Activated CD4-positive, alpha-beta T cell treated with anti-CD3 and anti-CD28 coated beads, Interleukin-2, Interleukin-6, amounts not matched to agents 100 ng/mL and 50 ng/mL, durations not matched to agents 16 hours and 8 hours (primary cell): ENCODE measurements at places on chromosomes 7 and 10.

GRCh38 chr10:116163333-116164131 is 109.5 kb downstream of the GFRA1 start:
- DNase-seq: no peak

DNA sequence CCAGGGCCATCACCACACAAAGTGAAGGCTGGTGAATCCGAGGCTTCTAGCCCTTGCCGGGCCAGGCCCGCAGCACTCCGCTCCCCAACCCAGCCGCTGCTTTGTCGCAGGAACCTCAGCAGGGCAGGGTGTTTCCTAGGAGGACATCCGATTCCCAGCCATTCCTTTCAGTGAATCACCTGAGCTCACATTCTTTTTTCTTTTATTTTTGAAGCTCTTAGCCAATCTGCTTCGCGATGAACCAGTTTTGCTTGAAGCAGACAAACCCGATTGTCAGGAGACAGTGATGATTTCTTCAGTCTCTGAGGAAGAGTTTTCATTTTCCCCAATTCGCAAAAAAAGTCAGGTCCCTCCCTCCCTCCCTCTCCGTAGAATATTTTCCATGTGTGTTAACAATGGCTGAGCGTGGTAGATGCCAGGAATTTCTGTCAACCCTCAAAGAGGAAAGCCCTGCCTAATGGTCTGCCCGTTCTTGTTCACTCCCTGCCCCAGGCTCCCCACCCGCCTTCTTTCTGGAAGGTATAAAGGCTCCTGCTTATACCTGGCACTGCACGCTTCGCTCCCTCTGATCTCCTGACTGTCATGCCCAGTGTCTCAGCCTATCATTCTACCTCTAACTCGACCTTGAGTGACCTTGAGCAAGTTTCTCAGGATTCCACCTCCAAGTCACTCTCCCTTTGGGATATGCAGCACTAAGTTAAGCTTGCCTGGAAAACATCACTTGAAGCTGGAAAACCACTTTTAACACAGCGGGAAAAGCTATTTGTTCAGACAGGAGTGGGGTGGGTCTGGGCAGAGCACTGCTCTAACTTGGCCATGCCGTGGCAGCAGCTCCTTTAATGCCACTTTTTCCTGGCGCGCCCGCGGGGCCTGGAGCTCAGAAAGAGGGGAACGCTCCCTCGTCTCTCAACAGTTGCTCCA is 35.1 kb downstream of the EGFR start:
- DNase-seq: no peak

- DNase-seq: no peak
These were observed 3.5 kb downstream of the CYTH3 start for GRCh38 chr7:6268907-6269306.

- no peak for DNase-seq
These were observed 8.7 kb upstream of the CALHM1 start for GRCh38 chr10:103467406-103467805.

DNA sequence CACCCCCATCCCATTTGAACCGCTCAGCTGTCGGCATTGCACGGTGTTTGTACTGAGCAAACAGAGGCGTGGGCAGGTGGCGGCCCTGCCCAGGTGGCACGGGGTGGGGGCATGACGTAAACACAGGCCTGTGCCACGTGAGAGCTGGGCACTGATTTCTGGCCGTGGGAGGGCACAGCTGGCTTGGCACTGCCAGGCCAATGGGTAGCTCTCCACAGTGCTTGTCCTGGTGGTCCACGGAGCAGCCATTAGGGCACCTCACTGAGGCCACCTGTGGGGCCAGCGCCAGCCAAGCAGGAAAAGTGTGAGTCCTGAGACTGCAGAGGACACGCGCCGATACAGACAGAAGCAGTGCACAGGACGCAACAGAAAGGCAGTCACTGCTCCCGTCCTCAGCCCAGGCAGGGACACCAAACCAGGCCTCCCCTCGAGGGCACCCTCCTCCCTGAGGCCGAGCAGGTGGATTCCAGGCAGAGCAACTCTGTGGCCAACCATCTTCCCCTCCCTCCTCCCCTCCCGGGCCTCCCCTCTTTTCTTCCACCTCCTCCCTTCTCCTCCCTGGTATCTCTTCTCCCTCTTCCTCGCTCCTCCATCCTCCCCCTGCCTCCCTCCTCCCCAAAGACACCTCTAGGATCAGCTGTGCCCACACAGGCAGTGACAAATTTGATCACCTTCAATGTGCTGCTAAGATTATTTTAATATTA is 258.7 kb downstream of the ELFN1 start:
- no peak for DNase-seq

DNA sequence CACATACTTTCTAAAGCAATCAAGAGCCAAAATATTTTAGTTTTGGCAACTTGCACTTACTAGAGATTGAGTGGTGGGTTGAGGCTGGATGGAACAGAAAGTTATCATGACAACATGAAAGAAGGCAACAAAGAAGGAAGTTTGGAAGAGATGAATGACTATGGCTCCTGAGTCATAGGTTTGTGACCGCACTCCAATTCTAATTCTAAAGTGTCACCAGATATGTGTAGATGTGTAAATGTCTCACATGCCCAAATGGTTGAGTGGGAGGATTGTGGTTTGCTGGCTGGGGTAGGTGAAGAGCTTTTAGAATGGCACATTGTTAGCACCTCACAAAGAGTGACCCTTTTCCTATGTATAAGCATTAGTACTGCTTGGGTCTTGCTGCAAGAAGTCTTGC is 20.2 kb downstream of the TAS2R16 start:
- DNase-seq: no peak

DNA sequence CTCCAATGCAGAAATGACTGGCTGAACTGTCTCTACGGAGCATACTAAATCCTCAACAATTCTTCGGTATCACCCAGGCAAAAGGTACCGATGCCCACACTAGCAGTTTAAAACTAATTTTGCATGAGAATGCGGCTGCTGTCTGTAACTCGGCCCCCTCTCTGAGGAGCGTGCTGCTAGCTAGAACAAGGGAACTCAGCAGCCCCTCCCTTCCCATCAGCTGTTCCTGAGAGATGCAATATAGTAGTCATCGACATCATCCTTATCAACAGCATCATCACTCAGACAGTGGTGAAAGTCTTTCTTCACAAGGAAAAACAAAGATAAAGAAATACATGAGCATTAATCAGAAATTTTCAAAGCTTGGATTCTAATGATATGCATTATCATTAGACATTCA is 189.1 kb upstream of the FRMD4A start:
- no peak for DNase-seq

DNA sequence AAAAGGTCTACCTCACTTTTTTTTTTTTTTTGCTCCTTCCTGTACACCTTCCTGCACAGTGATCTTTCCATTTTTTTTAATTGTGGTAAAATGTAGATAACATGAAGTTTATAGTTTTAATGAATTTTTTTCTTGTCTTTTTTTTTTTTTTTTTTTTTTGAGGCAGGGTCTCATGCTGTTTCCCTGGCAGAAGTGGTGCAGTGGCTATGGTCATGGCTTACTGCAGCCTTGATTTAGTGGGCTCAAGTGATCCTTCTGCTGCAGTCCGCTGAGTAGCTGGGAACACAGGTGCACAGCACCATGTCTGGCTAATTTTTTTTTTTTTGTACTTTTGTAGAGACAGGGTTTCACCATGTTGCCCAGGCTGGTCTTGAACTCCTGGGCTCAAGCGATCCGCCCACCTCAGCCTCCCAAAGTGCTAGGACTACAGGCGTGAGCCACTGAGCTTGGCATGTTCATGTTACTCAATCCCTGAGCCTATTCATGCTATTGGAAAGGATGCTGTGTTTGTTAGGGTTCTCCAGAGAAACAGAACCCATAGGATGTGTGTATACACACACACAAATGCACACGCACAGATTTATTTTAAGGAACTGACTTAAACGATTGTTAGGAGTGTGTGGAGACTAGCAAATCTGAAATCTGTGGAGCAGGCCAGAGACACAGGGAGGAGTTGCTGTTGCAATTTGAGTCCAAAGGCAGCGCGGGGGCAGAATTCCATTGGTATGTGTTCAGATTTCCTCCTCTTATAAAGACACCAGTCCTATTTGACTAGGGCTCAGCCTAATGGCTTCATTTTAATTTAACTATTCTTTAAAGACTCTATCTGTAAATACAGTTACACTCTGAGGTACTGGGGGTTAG is 29.1 kb downstream of the GALNT11 start:
- DNase-seq: no peak

DNA sequence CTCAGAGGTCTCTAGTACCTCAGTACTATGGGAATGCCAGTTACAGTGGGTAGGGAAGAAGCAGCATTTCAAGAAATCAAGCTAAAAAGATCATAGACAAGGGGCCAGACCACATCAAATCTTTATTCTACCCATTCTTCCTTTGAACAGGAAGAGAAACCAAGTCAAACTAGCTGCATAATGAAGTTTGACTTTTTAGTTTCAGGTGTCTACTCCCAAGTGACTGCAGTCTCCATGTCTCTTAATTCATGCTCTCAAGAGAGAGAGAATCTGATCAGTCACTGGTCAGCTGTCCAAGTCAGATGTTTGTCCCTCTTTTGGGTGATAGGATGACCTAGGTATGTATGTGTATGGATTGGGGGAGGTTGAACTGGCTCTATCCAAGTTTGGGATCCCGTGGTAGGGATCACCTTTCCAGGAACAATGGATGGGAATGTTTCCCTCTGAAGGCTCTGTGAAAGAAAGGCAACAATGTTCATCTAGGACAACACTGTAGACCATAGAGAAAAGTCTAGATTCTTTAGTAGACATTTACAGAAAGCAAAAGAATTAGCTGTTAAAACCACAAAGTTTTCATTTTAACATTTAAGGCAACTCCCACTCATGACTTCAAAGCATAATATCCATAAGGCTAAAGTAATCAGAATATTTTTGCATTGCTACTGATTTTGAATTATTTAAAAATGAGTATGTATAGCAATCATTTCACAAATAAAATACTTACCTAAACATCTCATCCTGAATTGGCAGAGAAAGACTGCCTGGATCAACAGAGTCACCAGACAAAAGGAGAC is 30.1 kb upstream of the PRTFDC1 start:
- DNase-seq: no peak

- DNase-seq: no peak
These were observed 550.6 kb downstream of the GLRX3 start for GRCh38 chr10:130686689-130687300.

DNA sequence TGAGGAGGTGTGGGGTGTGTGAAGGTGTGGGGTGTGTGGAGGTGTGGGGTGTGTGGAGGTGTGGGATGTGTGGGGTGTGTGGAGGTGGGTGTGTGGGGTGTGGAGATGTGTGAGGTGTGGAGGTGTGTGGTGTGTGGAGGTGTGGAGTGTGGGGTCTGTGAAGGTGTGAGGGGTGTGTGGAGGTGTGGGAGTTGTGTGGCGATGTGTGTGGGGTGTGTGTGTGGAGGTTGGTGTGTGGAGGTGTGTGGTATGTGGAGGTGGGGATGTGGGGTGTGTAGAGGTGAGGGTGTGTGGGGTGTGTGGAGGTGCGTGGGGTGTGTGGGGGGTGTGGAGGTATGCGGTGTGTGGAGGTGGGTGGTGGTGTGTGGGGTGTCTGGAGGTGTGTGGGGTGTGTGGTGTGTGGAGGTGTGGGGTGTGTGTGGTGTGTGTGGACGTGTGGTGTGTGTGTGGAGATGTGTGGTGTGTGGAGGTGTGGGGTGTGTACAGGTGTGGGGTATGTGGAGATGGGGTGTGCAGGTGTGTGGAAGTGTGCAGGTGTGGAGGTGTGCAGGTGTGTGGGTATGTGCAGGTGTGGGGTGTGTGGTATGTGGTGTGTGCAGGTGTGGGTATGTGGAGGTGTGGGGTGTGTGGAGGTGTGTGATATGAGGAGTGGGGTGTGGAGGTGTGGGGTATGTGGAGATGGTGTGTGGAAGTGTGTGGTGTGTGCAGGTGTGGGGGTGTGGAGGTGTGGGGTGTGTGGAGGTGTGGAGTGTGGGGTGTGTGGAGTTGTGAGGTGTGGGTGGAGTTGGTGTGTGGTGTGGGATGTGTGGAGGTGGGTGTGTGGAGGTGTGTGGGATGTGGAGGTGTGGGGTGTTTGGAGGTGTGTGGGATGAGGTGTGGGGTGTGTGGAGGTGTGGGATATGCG is 34.5 kb downstream of the SPDYE17 start:
- DNase-seq: no peak

DNA sequence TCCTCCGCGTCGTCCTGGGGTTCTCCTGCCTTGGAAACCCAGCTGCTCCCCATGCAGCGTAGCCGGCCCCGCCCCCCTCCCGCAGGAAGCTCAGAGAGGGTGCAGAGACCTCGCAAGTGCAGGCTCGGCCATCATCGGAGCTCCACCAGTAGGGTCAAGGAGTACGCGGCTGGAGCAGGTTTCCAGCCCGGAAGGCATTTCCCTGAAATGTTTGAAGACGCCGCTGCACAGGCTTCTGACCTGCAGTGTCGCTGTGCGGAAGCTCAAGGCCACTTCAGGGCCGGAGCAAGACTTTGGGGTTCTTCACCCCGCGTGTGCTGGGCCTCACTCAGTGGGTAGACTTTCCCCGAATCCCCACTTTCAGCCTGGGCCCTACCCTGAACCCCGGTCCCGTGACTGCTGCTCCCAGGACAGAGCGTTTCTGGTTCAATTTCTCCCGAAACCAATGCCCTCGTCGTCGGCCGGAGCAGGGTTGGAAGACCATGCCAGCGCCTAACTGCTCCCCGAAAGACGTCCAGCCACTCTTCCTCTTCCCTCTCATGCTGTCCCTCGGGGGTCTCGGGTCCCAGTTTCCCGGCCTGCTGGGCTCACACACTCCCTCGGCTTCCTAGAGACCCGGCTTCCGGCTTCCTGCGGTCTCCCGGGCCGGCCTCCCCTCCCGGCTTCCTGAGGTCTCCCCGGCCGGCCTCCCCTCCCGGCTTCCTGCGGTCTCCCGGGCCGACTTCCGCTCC is 52.1 kb downstream of the INSIG1 start:
- no peak for DNase-seq

DNA sequence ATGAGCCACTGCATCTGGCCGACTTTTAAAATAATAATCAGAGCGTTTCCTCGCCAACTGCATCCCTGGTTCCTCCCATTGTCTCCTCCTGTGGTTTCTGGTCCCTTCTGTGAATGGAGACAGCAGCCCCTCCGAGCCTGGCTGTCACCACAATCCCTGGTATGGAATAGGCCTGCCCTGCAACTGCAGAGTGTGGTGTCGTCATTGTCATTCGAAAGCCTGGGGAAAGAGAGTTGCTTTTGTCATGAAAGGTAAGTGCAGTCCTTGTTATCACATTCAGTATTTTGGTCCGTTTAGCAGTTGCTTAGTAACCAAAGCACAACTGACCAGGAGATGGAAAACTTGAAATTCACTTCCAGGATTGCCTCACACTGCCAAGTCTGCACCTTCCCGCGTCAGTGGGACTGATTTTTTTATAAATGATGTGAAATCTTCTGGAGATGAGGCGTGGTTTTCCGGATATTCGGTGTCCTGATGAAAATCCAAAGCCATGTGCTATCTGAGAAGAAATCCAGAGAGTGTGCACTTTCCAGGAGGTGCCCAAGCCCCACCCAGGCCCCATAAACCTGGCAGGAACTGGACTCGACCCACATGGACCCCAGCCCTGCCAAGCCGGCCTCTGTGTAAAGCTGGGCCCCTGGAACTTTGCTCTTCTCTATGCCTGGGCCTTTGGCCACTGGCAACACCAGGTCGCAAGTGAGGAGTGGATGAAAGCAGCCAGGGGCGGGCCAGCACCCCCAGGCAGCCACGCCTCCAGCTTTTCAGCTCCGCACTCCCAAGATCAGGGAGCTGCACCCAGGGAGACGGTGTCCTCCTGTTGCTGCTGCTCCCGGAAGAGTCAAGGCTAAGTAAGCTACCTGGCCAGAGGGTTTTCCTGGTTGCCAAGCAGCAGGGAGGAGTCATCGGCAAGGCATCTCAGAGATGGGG is 133.7 kb upstream of the SH2B2 start:
- DNase-seq: no peak
